ENCODE measurements at places on chromosomes 12 and 14. TPM values are rescaled to one million over a fixed set of nuclear protein-coding genes. Genes with fewer than 3 reads are reported as not detected.

GRCh38 chr12:94225947-94226630 lies 77.7 kb downstream of the PLXNC1 start:
- DNase-seq, result no peak

The RNASE3 gene
- total RNA-seq, result not detected

The FITM1 gene
- total RNA-seq, result 1.9 TPM

The KRT85 gene
- not detected for total RNA-seq

DNA sequence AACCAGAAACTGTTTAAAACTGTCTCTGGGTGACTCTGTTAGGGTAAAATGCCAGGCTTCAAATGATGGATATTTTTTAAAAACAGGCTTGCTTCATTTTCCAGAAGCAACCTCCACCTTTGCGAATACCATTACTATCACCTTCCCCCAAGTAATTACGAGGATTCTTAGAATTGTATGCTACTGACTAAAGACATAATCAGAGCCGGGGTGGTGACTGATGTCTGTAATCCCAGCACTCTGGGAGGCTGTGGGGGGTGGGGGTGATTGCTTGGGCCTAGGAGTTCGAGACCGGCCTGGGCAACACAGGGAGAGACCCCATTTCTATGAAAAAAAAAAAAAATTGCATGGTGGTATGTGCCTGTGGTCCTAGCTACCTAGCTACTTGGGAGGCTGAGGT lies 38.3 kb downstream of the FGD6 start:
- DNase-seq, result no peak

DNA sequence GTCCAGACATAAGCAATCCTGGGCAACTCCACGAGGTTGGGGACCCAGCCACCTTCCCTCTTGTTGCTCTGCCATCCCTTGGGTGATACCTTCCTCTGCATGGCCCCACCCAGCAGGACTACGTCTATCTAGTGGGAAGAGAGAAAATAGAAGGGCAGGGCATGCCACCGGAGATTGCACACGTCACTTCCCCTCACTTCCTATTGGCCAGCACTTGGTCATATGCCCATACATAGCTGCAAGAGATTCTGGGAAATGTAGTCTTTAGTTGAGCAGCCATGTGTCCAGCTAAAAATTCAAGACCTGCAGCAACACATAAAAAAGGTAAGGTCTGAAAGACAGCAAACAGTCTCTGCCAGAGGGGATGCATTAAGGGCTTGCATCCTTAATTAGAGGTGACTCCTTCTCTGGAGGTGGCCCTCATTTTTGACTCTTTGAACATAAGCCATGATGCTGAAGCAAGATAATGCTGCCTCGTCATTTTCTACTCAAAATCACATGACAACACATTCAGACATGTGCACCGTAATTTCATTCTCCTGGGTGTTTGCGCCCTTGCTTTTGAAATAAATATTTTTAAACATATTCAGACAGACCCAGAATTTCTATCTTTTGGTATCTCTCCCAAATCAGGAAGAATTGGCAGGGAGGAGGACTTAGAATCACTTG lies 91.8 kb upstream of the PWP1 start:
- no peak for DNase-seq

DNA sequence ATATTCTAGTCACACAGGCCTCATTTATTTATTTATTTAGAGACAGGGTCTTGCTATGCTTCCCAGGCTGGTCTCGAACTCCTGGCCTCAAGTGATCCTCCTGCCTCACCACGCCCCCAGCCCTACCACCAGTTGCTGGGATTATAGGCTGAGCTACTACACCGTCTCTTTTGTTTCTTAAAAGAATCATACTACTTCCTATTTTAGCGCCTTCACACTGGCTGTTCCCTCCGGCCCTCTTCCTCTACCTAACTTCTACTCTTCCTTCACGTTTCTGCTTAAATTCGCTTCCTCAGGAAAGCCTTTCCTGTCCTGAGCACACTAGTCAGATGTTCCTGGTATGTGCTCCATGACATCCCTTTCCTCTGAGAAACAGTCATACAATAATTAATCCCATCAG lies 6.4 kb upstream of the MRPL42 start:
- no peak for DNase-seq

DNA sequence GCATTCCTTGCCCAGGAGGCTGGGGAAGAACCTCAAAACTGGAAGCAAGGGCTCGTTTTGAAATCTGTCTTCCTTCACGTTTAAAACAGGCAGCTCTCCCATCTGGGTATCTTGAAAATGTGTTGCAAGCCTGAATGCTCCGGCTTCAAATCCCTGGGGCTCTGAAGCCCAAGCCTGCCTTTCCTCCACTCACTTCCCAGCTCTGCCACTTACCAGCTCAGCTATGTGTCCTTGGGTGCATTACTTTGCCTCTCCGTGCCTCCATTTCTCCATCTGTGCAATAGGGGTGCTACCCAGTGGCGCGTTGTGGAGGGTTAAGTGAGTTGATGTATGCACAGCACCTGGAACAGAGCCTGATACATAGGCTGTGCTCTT lies 97.6 kb downstream of the GCH1 start:
- DNase-seq, result no peak

The MYF5 gene
- total RNA-seq, result not detected

- DNase-seq, result no peak
Measured at GRCh38 chr12:58883576-58884334, 36.5 kb downstream of the LRIG3 start.

DNA sequence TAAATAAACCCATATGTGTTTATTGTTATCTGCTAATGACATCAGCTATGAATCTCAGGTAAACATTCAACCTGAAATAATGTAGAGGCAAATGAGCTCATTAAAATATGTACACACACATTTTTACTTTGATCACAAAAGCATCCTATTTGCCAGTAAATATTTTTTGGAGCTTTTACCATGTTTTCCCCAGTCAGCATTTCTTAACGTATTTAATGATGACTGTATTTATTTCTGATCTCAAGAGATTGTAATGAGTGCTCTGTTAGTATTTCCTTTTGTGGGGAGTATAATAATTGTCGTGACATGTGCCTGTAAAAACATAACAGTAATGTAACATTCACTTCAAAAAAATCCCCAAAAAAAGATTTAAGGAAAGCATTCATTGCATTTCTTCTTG lies 52.1 kb downstream of the FRMD6 start:
- no peak for DNase-seq

GRCh38 chr12:67758119-67758518 lies 109.6 kb downstream of the DYRK2 start:
- DNase-seq, result no peak

The RPS6KL1 gene
- 3.5 TPM for total RNA-seq

GRCh38 chr12:127589541-127589940 lies 677.4 kb upstream of the TMEM132C start:
- DNase-seq, result no peak

- DNase-seq, result no peak
Measured at GRCh38 chr14:105228562-105228961, 19.8 kb upstream of the BTBD6 start.

- no peak for DNase-seq
Measured at GRCh38 chr12:56286044-56286830, 13.9 kb downstream of the CS start.

DNA sequence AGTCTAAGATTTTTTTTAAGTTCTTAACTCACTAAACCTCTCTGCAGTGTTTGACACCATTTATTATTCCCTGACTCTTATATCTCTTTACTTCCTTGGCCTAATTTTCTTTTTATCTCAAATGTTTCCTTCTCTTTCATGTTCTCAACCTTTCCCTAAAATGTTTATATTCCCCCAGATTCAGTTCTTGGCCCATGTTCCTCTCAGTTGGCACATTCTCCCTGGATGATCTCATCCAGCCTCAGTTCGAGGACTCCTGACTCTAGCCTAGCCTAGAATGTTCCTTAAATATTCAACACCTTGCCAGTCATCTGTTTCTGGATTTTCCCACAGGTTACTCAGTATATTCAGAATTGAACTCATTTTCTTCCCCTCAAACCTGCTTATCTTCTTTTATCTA lies 81.3 kb downstream of the SCN8A start:
- DNase-seq, result no peak

DNA sequence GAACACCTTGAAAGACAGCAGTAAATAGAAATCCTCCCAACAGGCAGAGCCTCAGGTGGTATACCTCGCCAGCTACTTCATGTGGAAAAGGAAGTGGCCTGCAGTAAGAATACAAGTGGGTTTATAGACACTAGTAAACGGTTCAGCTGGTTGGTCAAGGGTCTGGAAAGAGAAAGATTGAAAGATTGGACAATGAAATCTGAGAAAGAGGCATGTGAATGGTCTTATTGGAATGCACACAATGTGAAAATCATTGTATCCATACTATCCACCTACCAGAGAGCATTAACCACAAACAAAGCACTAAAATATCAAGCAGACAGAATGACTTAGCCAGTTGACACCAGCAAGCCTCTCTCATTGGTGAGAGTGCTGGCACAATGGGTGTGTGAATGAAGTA lies 98.2 kb downstream of the SSPN start:
- DNase-seq, result no peak

The PPP4R3A gene
- total RNA-seq, result 119 TPM

The KLRC3 gene
- total RNA-seq, result not detected

DNA sequence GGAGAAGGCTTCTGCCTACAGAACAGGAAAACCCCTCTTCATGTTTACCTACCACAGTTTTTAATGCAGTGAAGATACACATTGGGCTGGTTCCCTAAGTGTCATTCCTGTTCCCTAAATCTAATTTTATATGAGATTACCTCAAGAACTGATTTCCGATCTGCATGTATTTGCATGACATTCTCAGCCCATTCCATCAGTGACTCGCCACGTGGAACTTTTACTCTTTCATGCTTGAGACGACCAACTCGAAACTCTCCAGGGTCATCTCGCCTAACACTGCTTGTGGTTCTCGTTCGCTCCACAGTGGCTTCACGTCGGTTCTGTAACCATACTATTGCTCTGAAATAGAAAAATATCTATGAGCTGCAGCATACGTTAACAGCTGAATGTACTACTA lies 83.1 kb upstream of the STRN3 start:
- DNase-seq, result no peak

DNA sequence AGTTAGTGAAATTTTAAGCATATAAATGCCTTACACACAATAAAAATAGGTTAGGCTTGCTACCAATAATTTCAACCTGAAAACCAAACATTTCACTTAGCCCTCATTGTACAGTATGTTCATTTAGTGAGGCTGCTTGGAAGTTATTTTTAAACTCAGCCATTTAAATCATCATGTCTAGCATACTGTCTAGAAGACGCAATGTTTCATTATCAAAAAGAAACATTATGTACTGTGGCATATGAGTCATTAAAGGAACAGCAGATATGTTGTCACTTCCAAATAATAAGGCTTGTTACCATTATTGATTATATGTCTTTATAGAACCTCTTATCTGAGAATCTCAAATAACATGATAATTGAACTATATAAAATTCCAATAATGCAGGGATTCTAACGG lies 304.7 kb downstream of the RMST start:
- DNase-seq, result no peak

- no peak for DNase-seq
Measured at GRCh38 chr14:75217508-75218206, 41.2 kb upstream of the TMED10 start.

- no peak for DNase-seq
Measured at GRCh38 chr12:92879698-92880322, 49.3 kb downstream of the EEA1 start.

The RNASE1 gene
- 4.5 TPM for total RNA-seq

DNA sequence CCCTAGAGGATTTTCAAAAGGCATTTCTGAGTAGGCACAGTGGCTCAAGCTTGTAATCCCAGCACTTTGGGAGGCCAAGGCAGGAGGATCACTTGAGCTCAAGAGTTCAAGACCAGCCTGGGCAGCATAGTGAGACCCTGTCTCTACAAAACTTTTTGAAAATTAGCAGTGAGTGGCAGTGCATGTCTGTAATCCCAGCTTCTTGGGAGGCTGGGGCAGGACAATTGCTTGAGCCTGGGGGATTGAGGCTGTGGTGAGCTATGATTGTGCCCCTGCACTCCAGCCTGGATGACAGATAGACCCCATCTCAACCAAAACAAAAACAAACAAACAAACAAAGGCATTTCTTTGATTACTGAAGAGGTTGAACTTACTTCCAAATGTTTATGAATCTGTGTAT lies 201.4 kb downstream of the KIF26A start:
- DNase-seq, result no peak

The PLEK2 gene
- total RNA-seq, result 0.67 TPM

- DNase-seq, result no peak
Measured at GRCh38 chr12:49261721-49262120, 3.2 kb upstream of the TUBA1C start.

The MRPL42 gene
- 93.9 TPM for total RNA-seq

GRCh38 chr14:105476831-105477659 lies 2.4 kb downstream of the CRIP2 start:
- no peak for DNase-seq

DNA sequence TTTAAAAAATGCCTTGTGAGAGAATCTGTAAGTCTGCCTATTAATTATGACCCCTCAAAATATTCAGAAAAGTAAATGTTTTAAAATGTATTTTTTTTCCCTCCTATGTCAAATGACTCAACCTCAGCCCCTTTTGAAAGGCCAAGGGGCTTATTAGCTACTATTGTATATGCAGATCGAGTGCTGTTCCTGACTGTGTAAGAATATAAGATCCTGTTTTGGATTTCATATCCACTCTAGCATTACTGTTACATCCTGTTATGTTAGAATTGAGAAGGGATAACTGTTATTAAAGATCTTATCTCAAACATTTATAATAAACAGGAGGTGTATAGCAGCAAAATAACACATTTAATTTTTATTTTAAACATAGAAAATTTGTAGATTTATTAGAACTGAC lies 46.6 kb upstream of the TPH2 start:
- DNase-seq, result no peak

- DNase-seq, result no peak
Measured at GRCh38 chr14:104789752-104790743, 5.5 kb downstream of the AKT1 start.

GRCh38 chr14:60327447-60328331 lies 78.7 kb downstream of the PPM1A start:
- peak; percentile 21 for DNase-seq

DNA sequence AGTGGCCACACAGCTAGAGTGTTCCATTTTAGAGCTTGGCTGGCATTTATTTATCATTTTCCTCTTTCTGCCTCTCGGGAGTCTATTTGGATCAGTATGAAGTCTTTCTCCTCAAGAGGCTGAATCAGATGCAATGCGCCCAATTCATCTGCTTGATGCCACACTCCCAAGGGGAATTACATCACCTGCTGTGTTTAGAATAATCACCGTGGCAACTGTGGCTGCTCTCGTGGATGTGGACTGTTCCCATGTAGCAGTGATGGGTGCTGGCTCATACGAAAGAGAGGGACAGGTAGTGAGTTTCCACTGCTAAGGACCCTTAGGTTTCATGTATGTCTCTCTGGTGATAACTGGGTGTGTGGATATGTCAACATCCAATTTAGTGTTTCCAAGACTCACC lies 70.7 kb downstream of the SRRM4 start:
- no peak for DNase-seq

The NOS1 gene
- total RNA-seq, result 0.49 TPM

- no peak for DNase-seq
Measured at GRCh38 chr12:95848575-95849388, 10.0 kb upstream of the SNRPF start.

- no peak for DNase-seq
Measured at GRCh38 chr12:75271576-75271975, 58.5 kb downstream of the CAPS2 start.
